GDM1 (cell line): ENCODE measurements at places on chromosomes 7 and 10.

- no peak for DNase-seq
These were observed 86.5 kb upstream of the NMT2 start for GRCh38 chr10:15254808-15255648.

DNA sequence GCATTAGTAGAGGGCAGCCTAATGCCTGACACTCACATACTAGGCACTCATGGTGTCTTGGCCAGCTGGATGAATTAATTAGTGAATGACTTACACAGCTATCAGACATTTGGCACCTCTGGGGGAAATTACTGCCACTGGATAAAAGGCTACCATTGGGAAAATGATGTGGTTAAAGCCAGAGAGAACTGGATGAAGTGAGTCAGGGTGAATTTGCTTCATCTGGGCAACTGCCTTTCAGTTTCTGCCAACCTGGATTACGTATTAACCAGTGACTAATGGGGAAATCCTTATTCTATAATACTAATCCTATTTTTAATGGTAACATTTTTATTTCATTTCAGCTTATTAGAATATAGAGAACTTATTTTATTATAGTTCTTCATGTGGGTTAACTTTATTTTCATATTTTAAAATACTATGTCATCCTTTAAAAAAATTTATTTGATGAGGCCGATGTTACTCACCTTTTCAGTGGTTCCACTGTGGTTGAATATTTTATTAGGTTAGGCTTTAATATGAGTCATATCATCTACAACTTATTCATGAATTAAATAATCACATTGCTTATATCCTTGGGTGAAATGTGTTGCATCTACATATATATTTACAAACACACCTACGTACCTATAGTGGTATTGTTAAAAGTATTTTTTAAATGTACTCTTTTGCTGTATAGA, 85.6 kb upstream of the CAPZA2 start:
- no peak for DNase-seq

DNA sequence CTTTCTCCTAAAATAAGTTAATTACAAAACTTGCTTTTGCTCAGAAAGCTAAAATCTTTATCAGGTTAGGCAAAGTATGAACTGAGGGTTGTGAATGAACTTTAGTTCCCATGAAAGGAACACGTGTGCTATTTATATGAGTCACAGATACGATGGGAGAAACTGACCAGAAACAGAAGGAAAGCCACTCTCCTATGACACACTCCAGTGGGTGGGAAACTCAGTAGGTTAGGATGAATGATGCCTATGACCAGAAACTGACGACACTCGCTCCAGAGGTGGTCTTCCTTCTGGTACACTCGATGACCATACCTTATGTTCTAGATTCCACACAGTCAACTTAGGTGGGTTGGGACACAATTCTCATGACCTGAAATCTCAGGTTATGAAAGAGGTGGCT, 215.7 kb upstream of the INHBA start:
- DNase-seq = no peak

GRCh38 chr7:122869260-122869659, 17.0 kb downstream of the CADPS2 start:
- no peak for DNase-seq

GRCh38 chr10:43230101-43230908, 36.6 kb downstream of the RASGEF1A start:
- DNase-seq = no peak

DNA sequence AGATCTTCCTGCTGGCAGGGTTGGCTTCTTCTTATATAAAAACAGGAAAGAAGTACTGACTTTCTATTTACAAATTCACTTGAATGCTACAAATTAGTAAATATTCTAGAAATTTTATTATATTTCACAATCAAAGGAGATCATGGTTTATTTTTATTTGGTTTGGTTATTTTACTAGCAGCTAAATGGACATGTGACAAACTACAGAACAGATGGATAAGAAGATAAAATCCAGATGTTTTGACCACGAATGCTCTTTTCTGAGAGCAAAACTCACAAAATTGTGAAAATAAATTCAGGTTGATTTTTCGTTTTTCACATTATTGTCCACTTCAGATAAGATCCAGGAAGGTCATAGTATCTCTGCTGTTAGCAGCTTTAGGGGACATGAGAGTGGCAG, 55.4 kb downstream of the CACNA2D1 start:
- DNase-seq = no peak

DNA sequence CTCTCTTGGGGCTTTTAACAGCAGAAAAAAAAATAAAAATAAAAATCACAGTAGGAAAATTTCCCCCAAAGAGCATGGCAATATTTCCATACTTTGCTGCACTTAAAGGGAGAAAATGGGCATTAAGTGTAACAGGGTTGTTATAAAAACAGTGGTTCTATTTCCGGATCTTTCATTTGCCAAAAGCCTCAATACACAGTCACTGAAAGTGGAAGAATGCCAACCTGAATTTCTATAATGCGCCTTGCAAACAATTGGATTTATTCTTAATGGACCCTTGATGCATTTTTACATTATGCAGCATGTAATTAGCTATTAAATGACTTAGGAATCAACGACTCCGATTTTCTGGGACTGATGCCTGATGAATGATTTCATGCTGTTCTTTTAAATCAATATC, 127.6 kb upstream of the NANOS1 start:
- no peak for DNase-seq

- DNase-seq = no peak
These were observed 56.7 kb upstream of the KIAA1217 start for GRCh38 chr10:24152270-24152669.

DNA sequence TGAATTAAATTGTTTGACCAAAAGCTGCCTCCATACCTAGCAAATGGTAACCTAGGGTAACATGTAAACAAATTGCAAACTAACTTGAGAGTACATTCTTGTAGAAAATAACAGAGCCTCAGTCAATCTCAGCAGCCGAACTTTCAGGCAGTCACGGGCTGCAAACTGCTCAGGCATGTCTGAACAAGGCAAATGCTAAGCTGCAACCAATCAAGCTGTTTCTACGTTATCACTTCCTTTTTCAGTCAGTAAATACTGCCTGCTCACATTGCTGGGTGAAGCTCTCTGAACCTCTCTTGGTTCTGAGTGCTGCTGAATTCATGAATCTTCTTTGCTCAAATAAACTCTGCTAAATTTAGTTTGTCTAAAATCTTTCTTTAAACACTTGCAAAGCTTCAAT, 1212.4 kb downstream of the SORCS1 start:
- peak; percentile 10 for DNase-seq

DNA sequence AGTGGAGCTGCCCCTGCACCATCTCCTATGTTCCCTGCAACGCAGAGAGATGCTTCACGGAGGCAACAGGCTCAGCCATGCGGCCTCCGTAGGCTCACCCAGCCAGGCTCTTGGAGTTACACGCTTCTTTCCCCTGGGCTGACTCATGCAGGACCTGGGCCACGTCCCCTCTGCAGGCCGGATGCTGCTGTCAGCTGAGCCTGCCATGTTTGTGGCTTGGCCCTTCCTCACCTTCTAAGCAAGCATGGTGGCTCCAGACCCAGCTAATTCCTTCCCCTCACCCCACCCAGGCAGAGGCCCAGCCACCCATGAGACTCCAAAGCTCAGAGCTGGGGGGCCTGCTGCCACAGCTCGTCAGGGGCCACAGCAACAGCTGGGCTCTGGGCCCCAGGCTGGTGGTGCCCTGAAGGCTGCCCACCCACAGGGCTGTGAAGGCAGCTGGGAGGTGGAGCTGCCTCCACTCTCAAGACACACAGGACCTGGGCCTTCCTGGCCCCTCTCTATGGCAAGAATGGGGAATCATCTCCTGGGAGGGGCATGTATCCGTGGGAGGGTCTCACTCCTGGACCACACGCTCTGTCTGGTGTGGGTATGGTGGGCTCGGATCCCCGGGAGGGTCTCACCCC, 219.6 kb downstream of the ELFN1 start:
- DNase-seq = no peak

GRCh38 chr7:41280491-41280890, 422.4 kb downstream of the INHBA start:
- DNase-seq = no peak

DNA sequence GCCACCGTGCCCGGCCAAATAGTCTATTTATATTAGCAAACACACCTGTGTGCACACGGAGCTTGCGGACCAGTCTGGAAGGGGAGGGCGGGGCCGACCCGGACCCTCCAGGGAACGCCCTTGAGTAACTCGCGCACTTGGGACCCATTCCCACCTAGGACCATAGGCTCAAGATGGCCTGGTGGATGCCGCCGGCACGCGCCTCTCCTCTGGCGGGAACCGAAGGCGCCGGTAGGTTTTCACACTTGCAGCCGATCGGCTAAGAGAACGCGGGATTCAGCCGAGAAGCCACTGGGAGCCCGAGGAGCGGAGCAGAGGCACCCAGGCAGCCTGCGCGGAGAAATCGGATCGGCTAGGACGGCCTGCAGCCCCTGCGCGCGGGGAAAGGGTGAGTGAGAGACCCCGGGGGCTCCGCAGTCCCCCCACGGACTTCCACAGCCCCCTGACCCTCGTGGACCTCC, 18.9 kb downstream of the IFT22 start:
- no peak for DNase-seq

DNA sequence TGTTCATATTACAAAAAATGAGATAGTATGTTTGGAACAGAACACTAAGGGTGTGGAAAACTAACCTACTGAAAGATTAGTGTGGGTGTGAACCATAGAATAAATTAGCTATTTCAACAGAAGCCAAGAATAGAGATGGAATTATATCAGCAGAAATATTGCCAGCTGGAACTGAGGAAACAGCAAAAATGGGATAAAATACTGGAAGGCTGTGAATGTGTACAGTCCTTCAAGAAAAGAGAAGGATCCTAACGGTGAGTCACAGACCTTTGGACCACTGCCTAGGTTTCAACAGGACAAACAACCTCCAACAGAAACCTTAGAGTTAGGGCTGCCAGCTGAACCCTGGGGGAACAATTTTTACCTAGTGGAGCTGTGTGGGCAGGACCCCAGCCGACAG, 395.0 kb downstream of the ZWINT start:
- no peak for DNase-seq

GRCh38 chr7:142094861-142095260, 16.7 kb upstream of the MGAM2 start:
- DNase-seq = no peak

DNA sequence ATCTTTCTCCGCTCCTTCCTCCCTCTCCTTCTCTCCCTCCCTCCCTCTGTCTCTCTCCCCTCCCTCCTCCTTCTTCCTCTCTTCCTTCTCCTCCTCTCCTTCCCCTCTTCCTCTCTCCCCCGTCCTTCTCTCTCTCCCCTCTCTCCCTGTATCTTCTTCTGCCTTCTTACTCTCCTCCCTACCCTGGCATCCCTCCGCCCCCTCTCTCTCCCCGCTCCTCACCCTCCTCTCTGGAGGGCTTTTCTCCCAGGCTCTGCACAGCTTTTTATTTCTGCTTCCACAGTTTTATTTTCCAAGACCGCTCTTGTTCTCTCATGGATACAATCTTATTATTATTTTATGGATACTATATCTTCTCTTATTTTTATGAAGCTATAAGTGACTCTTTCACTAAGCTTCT, 32.6 kb downstream of the AP5Z1 start:
- no peak for DNase-seq

GRCh38 chr7:1706721-1707613, 36.9 kb downstream of the ELFN1 start:
- DNase-seq = no peak

- no peak for DNase-seq
These were observed 16.4 kb downstream of the ZNF488 start for GRCh38 chr10:47367646-47368045.

- DNase-seq = no peak
These were observed 1.1 kb downstream of the ADRA2A start for GRCh38 chr10:111077785-111078504.

DNA sequence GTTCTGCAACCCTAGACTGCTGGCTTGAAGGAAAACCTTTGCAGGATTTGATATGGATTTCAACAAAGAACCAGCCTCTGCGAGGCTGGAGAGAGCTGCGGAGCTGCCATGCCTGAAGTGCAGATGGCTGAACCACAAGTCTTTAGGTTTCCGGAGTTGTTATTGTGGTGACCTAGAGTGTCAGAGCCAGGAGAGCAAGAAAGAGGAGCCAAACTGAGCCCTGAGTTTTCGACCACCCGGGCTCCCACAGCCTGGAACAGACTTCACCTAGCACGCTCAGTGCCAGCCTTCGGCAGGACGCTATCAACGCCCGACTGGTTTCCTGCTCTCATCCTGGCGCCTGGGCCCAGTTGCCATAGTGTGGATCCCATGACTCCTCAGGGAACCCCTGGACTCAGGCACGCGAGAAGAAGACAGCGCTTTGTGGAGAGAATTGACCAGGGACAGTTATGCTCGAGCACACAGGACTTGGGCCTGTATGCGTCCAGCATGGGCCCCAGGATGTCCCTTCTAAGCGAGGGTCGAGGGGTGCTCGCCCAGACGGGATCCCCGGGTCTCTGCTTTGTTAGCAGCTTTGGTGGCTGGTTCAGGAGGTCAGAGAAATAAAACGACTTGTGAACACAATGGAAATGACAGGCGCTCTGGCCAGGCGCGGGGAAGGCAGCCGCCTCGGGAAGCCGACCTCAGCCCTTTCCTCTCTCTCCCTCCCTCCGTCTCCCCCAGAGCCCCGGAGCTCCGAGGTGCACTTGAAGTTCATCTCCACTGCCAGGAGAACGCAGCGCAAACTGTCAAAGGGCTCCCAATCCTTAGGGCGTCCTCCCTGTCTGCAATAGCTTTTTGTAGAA, 1.8 kb upstream of the GAD2 start:
- DNase-seq = no peak

GRCh38 chr7:6257675-6258074, 14.7 kb downstream of the CYTH3 start:
- no peak for DNase-seq

DNA sequence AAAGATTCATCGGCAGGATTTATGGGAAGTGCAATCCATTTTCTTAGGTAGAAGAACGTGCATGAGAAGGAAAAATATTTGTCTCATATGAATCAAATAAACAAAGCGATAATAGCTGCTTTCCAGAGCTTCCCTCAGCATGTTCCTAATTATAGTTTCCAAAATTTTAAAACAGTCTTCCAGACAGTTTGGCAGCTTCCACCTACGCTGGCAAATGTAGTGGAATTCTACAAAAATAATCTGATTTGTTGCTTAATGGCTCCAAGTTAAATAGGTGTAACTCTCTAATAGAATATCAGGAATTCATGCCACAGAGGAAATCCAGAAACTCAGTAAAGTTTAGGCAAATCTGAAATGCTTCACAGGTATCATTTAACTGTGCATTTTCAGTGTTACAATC, 23.3 kb upstream of the AGBL3 start:
- no peak for DNase-seq
